ENCODE measurements at places on chromosomes 16 and 17.

- no peak for DNase-seq
These were observed 113.3 kb downstream of the VPS53 start for GRCh38 chr17:601244-601925.

- no peak for DNase-seq
These were observed 5.6 kb upstream of the SYNRG start for GRCh38 chr17:37614823-37615222.

- DNase-seq, result no peak
These were observed 194.0 kb upstream of the CIBAR2 start for GRCh38 chr16:85306071-85306792.

DNA sequence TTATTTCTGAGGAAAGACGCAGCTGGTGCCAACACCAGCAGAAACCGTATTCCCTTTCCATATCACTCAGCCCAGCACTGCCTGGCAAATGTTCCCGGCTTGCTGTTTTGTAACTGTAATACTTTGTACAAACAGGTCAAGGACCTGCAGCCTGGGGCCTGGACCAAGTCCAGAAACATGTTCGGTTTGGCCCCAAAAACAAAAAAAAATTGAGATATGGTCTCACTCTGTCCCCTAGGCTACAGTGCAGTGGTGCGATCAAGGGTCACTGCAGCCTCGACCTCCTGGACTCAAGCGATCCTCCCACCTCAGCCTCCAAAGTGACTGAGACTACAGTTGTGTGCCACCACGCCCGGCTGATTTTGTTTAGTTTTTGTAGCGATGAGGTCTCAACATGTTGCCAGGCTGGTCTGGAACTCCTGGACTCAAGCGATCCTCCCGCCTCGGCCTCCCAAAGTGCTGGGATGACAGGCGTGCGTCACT is 1.2 kb downstream of the HAGH start:
- DNase-seq, result no peak

- DNase-seq, result no peak
These were observed 1.3 kb downstream of the TBCD start for GRCh38 chr17:82753201-82753464.

DNA sequence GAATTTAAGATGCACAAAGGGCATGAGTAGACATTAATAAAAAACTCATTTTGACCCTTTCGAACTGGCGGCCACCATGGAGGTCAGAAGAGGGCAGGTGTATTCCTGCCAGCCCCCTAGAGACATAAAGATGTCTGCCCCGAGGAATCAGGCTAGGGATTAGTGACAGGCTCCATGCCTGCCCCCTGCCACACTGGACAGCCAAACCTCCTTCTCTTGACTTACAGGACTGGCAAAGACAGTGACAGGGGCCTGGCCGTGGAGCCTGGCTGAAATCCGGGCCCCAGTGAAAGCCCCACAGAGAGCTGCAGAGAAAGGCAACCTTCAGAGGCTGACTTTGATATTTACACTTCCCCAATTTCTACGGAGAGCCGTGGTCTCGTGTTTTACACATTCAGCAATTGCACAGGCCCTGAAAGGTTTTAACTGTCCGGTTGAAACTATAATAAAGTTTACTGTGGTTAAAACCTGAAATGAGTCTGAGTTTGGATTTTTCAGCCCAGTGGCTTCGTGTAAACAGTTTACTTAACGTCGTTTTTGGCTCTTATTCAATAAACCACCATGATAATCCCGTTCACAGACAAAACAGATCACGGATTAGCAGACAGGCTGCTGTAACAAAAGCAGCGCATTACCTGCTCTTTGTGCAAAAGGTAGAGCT is 243.9 kb upstream of the MYOCD start:
- DNase-seq, result no peak

GRCh38 chr16:81967358-81967757 is 43.9 kb downstream of the SDR42E1 start:
- DNase-seq, result no peak
